ENCODE measurements at places on chromosomes 2 and 18.

GRCh38 chr2:129744649-129745048 lies 234.8 kb upstream of the RAB6C start:
- no peak for DNase-seq

DNA sequence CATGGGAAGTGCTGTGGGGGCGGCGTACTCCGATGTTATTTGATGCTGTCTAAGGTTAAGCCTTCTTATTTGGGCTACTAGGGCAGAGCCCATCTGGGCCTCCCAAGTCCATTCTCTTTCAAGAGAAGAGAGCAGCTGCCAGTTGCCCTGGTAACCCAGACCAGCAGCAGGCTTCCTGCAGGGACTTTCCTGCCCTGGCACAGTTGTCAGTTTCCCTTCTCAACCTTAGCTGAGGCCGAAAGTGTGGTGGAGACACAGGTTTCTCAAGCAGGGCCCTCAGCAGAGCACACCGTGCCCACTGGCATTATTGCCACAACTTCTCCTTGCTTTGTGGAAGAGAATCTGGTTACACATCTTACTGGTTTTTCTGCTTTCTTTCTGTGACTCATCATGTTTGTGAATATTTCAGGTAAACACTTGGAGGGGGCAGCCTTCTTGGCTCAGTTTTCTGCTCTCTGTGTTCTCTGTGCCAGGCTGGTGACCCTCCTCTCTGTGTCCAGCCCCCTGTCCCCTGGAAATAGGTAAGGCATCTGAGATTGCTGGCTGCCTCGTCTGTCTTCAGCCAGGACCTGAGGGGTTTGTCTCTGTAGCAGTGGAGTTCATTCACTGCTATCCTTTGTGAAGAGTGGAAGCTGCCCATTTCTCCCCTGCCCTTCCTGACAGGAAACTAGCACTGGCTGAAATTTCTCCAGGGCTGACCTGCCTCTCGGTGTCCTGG lies 111.0 kb downstream of the B3GNT2 start:
- peak; percentile 34 for DNase-seq

GRCh38 chr2:46125798-46126197 lies 171.4 kb upstream of the EPAS1 start:
- DNase-seq: no peak

- DNase-seq: peak; percentile 47
Measured at GRCh38 chr18:32093102-32093511, 1.4 kb downstream of the RNF138 start.

- DNase-seq: no peak
Measured at GRCh38 chr2:185278761-185279160, 459.8 kb upstream of the FSIP2 start.

DNA sequence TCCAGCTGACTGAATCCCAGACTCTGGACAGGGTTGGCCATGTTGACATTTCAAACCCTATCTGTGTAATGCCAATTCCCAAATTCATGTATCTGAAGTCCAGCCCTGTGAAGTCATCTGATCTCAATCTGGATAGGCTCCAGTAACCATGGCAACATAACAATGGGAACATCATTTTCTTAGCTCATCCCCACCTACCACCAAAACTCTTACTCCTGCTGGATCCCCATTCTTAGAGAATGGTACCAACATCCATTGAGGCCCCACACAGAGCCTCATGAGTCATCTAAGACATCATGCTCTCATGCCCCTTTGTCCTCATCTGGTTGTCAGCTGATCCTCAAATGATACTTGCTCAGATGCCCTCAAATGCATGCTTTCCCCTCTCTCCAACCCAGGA lies 58.9 kb upstream of the TEX51 start:
- no peak for DNase-seq

GRCh38 chr2:234259440-234259839 lies 208.9 kb downstream of the SPP2 start:
- no peak for DNase-seq

DNA sequence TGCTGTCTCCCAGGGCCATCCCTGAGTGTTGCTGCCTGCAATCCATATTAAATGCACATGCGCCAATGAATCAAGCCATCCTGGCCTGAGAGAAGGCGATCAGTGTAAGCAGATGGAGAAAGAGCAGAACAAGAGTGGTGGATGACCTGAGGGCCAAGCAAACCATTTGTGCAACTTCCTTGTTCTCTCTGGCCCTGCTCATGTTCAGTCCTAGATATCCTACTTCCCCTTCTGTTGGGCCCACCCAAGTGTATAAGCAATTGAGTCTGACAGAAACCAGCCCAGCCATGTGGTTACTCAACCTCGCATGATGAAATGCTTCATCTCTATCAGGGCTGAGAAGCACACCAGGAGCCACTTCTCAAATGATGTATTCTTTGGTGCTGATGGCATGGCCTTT lies 383.1 kb upstream of the ID2 start:
- no peak for DNase-seq

- DNase-seq: peak; percentile 6
Measured at GRCh38 chr2:155442755-155443372, 744.4 kb downstream of the KCNJ3 start.

DNA sequence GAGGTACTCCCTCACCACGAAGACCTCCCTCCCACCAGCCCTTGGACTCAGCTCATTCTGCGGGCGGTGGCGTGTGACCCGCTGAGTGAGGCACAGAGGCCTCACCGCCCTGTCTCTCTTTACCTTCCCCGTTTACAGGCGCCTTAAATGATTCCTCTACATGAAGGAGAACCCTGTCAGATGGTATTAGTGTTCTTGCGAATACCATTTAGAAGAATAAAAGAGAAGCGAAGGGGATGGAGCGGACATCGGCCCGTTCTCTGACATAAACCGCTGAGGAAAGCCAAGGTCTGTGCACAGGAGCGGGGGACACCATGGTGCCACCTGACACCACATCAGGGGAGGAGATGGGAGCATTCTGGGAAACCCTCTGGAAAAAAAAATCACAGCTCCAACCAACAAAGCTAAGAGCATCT lies 179.8 kb downstream of the HDAC4 start:
- DNase-seq: no peak

GRCh38 chr18:48218285-48219022 lies 190.7 kb downstream of the ZBTB7C start:
- no peak for DNase-seq

DNA sequence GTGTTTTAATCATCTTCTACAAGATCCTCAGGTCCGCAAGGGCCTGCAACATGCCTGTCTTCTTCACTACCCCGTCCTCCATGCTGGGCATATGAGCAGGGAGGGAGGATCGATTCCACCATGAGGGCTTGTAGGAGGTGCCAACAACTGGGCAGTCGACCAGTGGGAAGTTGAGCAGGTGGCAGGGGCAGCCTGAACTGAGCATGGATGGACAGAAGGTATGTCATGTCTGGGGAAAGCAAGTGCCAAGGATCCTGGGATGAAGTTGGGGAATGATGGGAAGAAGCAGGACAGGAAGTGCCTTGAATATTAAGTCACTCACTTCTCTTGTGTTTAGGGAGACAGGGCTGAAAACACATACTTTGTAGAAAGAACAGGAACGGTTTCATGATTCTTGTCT lies 44.7 kb downstream of the CTIF start:
- DNase-seq: no peak

- no peak for DNase-seq
Measured at GRCh38 chr2:48792030-48792429, 36.5 kb upstream of the LHCGR start.

GRCh38 chr2:168998609-168999211 lies 32.4 kb downstream of the ABCB11 start:
- no peak for DNase-seq

- peak; percentile 93 for DNase-seq
Measured at GRCh38 chr18:58578835-58579560, 49.9 kb downstream of the ALPK2 start.

DNA sequence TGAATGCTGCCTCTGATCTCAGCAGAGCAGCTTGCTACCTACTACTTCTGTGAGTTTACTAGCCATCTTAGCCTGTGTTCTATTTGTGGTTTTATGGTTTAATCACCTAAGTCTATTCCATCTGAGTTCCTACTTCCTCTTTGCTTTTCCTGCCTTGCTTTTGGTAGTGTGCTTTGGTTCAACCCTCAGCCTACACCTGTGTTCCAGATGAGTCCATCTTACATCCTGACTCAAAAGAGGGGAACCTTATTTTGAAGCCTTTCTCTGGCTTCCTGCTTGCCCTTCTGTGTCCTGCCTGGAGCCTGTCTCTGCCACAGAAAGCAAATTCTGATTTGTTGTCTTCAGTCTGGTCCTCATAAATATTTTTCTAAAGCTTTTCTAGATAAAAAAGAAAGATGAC lies 530.3 kb upstream of the MEX3C start:
- no peak for DNase-seq

DNA sequence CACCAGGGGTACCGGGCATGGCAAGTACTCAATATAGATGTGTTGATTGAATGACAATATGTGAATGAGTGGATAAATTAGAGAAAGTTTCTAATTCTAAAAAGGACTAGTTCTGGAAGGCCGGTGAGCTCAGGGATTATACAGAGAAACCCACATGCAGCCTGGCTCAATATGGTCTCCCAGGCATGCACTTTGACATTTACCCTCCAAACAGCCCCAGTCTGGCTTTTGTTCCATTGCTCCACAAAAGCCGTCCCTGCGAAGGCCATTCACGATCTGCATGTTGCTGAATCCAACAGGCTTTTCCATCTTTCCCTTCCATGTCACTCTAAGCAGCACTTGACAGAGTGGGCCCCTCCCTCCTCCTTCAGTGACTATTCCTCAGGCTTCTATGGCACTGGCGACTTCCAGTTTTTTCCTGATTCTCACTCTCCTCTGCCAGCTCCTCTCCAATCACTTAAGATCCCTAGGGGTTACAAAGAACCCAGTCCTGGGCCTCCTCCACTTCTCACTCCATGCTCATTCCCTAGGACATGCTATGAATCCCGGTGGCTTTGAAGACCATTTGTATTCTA lies 266.7 kb downstream of the AFF3 start:
- no peak for DNase-seq

DNA sequence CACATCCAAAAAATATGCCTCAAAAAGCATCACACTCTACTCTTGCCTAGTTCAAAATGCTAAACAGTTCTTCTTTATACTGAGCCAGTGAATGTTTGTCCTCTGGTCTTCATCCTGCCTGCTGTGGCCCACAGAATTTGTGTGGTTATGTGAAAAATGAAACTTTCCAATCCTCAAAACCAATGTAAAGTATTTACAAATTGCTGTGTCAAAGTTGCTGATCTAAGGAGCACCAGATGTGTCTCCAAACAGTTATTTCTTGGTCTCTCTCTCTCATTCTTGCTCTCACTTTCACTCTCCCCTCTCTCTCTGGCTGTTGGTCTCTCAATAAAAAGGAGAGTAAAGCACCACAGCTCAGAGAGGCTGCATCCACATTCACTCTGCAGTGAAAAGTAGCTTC lies 23.0 kb downstream of the EPHA4 start:
- DNase-seq: peak; percentile 4

- DNase-seq: no peak
Measured at GRCh38 chr2:180071797-180072196, 64.7 kb upstream of the CWC22 start.

DNA sequence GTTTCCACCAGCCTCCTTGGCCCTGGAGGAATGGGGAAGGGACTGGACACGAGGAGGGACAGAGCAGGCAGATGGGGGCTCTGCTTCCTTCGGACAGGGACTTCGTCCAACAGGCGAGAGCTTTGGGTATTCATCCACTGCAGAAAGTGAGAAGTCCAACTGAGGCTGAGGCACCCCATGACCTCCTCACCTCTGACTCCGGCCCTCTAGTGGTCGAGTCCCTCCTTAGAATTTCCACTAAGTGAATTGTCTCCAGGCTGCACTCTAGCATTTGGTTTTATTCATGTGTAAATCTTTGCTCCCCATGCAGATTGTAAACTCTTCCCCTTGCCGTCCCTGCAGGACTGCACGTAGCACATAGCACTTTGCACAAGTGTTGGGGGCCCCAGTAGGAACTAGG lies 75.6 kb downstream of the TMEM247 start:
- DNase-seq: no peak

GRCh38 chr2:10486601-10487079 lies 38.5 kb upstream of the ODC1 start:
- no peak for DNase-seq

- DNase-seq: no peak
Measured at GRCh38 chr18:79624356-79625170, 55.0 kb upstream of the CTDP1 start.

GRCh38 chr2:152460567-152460966 lies 125.6 kb downstream of the FMNL2 start:
- no peak for DNase-seq

DNA sequence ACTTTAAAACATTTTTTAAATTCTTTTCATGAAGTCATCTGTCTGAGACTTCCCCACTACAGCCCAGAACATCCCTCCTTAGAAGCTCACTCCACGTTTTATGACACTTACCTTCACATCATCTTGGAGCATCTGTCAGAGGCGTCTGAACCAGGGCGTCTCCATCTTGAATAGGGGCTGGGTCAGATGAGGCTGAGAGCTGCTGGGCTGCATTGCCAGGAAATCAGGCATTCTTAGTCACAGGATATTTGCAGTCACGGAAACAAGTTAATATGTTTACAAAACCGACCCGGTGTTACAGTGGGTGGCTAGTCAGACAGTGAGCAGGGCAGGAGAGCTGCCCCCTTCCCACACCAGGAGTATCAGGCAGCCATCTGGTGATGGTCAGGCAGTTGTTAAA lies 456.5 kb downstream of the FBXO15 start:
- no peak for DNase-seq

GRCh38 chr2:113198790-113199612 lies 25.2 kb downstream of the PSD4 start:
- peak; percentile 77 for DNase-seq

DNA sequence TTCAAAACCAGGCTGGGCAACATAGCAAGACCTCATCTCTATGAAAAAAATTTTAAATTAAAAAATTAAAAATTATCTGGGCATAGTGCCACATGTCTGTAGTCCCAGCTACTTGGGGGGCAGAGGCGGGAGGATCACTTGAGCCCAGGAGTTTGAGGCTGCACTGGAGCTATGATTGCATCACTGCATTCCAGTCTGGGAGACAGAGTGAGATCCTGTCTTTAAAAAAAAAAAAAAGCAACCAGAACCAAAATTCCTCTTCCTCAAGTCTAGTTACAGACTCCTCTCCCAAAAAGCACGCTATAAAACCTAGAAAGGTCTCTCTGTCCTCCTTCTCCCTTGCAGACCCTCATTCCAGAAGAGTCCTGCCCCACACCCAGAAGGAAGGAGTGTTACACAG lies 23.9 kb downstream of the TNFAIP6 start:
- peak; percentile 57 for DNase-seq

Measured in LHCN-M2 (cell line).